Mucosa of gallbladder (tissue), 1 donor: ENCODE measurements at places on chromosomes 16 and 17.
A peak's percentile ranks its signal among the peaks of the same experiment; 100 is the strongest.

DNA sequence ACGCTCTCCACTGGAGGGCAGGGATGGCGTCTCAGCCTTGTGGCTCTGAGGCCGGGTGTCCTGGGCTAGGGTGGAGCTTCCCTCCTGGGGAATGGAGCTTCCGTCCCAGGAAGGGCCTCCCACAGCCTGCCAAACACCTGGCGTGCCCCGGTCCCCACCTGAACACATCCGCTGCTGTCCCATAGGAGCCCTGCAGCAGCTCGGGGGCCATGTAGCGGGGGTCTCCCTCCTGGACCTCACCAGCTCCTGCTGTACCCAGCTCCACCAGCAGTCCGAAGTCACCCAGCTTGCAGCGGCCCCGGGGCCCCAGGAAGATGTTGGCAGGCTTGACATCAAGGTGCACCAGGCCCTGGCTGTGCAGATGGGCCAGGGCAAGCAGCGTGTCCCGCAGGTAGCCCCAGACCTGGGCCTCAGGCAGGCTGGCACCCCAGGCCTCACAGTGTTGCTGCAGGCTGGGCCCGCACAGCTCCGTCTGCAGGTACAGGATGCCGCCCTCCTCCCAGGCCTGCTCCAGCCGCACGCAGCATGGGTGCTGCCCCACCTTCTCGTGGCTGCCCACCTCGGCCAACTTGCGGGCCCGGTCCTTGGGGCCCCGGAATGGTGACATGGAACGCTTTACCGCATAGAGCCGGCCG lies 5.0 kb downstream of the PKMYT1 start:
- no peak for DNase-seq

DNA sequence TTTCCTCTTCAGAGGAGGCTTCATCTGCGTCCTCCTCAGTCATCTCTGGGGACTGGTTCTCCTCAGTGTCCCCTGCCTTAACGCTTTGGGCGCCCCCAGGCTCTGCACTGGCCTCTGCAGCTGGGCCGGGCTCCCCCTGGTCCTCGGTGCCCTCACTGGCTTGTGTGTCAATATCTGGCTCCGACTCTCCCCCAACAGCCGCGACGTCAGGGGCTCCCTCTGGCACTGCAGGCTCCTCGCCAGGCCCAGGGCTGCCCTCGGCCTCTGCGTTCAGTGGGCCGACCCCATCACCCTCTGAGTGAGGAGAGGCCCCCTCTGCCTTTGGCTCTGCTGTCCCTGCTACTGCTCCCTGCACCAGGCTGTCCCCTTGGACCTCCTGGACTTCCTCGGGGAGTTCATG lies 34.7 kb downstream of the SRL start:
- DNase-seq, result no peak

DNA sequence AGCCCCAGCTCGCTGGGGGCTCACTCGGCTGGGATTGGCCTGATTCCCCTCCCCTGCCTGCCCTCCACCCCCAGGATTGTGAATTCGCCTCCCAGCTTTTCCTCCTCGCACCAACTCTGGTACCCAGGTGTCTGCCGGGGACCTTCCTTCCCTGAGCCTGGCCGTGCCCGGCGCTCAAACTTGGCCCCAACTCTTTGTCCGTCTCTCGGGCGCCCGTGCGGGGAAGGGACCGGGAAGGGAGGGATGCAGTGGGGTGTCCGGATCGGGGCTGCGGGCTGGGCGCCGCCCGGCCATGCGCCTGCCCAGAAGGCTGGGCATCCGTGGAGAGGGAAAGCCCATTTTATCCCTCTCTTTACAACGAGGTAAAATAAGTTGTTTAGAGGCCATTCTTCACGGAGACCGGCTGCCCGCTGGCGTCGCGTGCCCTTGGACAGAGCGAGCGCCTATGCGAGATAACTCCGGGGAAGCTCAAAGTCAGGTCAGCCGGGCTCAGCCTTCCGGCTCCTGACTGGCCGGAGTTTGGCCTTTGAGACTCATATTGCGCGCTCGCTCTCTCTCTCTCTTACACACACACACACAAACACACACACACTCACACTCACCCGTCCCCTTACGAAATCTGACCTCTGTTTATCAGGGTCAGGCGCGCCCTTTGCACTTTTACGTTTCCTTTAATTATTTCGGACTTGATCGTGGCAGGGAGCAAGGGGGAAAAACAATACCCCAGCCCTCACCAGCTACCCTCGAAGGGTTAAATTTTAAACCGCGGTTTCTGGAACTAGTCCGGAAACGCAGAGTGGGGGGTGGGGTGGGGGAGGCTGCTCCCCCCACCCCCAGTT lies 774 bp upstream of the MAF start:
- DNase-seq, result peak; percentile 71

GRCh38 chr17:44767493-44767892 lies 8.7 kb downstream of the ADAM11 start:
- no peak for DNase-seq

- peak; percentile 15 for DNase-seq
Observed at GRCh38 chr16:27628241-27628942, 78.4 kb downstream of the KATNIP start.

DNA sequence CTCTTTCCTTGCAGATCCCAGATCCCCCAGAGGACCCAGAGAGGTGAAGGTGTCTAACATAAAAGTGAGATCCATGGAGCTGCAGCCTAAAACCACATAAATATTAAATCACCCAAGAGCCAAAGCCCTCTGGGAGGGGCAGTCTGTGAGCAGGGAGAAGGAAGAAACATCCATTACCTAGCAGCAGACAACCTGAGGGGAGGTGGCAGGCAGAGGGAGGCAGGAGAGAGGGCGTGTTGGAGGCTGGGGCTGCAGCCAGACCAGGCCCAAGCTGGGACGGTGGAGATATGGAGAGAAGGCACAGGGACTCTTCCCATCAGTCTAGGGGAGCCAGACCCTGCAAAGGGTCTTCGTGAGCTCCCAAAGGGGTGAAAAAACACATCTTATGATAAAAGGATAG lies 101.1 kb downstream of the SHISA6 start:
- no peak for DNase-seq

GRCh38 chr17:74408815-74409214 lies 23.1 kb upstream of the GPRC5C start:
- DNase-seq, result no peak

- DNase-seq, result peak; percentile 73
Observed at GRCh38 chr16:80058214-80058613, 457.7 kb upstream of the MAF start.

DNA sequence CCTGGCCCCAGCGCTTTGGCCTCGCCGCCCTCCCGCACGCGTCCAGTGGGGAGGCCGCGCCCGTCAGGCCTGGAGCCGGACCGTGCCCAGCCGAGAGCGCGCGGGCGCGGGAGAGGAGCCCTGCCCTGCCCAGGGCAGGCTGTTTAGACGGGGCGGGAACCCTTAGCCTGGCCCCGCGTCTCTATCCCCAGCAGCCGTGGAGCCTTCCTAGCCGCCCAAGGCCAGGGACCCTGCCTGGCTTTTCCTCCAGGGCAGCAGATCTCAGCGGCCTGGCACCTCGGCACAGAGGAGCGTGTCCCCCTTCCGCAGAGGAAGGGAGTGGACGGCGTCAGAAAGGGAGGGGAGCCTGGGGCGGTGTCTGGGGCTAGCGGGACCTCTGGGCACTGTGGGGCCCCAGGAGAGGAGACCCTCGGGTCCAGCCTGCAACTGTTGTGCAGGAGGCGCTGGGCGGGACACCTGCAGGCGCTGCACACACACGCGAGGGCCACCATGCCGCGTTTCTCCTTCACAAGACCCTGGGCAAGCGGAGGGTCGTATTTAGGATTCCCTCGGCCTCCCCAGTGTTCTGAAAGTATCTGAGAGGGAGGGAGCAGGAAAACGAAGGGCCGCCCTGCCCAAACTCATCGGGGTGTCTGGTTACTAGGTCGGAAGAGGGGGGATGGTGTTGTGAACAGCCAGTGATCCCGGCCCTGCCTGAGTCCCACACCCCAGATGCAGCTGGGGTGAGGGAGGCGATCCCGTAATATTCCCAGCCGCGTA lies 2.3 kb upstream of the NPTX1 start:
- DNase-seq, result no peak

DNA sequence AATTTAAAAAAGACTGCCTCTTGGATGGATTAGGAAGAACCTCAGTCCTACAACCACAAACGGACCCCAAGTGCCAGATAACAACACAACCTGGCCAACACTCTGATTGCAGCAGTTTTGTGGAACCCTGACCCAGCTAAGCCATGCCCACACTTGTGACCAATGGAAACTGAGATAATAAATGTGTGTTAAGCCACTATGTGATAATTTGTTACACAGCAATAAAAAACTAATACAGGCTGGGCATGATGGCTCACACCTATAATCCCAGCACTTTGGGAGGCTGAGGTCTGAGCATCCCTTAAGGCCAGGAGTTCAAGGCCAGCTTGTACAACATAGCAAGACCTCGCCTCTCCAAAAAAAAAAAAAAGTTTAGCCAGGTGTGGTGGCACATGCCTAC lies 127.5 kb downstream of the BRIP1 start:
- DNase-seq, result no peak
